ENCODE measurements at places on chromosomes 16 and 17.

DNA sequence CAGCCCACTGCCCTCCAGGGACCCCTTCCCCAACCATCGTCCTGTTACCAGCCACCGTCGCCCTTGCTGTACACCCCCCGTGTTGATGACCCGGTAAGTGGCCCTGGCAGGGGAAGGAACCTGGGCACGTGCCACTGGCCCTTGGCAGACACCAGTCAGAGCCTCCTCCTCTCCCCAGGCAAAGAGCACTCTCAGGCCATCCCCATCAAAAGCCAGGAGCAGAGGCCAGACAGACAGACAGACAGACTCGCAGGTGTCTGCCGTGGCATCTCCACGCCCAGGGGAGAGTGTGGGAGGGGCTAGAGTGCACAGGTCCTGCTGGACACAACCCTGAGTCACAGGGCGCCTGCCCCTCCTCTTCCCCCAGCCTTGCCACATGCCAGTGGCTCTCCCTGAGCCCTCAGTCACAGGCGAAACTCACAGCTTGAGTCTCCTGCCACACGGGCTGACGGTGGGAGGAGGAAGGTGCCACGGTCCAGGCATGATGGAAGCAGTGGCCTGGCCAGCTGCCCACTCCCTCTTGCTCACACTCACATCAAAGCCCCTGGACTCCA lies 7.8 kb downstream of the CLCN7 start:
- DNase-seq: no peak

- no peak for DNase-seq
These were observed 12.0 kb downstream of the CBFB start for GRCh38 chr16:67040906-67041305.

DNA sequence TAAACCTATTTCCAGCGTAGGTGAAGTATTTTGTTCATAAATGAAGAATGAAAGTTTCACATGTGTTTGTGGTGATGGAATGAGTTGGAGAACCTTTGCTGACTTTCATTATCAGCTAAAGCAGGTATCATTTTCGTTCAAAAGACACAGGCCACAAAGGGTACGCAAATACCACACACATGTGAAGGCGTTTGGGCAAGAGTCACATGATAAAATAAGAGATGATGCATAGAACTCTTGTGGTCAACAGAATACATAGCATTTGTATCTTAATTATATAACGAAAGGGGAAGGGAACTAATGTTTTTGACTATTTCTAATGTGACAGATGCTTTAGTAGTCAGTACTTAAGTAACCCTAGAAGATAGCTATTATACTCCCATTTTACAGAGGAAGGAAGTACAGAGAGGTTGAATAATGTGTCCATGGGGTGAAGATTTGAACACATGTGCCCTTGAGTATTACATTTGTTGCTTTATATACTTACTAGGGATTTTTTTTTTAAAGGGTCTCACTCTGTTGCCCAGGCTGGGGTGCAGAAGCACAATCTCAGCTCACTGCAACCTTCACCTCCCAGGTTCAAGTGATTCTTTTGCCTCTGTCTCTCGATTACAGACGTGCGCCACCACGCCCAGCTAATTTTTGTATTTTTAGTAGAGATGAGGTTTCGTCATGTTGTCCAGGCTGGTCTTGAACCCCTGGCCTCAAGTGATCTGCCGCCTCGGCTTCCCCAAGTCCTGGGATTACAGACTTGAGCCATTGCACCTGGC lies 4.8 kb downstream of the RPA1 start:
- no peak for DNase-seq

DNA sequence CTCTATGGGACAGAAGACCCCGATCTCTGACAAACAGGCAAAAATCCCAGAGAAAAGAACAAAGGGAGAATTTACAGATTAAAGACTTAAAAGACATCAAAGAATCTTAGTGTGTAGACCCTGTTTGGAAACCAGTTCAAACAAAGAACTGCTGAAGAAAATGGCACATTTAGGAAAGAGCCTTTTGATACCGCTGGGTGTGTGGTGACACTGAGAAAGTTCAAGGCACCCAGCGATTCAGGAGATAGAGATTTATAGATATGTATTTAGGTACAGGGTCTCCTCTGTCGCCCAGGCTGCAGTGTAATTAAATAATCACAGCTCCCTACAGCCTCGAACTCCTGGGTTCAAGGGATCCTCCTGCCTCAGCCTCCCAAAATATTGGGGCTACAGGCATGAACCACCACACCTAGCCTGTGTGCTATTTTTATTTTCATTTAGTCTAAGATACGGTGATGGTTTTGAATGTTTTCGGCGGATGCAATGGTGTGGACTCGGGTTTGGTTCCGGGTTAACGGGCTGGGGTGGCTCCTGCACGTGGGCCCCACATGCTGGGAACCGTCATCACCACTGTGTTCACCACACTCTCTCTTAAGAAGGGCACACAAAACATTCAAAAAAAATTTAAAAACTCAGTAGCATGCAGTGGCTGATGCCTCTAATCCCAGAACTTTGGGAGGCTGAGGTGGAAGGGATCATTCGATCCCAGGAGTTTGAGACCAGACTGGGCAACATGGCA lies 114.0 kb downstream of the ZNF778 start:
- DNase-seq: no peak

- DNase-seq: no peak
These were observed 26.7 kb upstream of the POLR3E start for GRCh38 chr16:22270525-22270924.

GRCh38 chr17:78289802-78290363 lies 58.5 kb downstream of the TMEM235 start:
- peak; percentile 43 for DNase-seq

DNA sequence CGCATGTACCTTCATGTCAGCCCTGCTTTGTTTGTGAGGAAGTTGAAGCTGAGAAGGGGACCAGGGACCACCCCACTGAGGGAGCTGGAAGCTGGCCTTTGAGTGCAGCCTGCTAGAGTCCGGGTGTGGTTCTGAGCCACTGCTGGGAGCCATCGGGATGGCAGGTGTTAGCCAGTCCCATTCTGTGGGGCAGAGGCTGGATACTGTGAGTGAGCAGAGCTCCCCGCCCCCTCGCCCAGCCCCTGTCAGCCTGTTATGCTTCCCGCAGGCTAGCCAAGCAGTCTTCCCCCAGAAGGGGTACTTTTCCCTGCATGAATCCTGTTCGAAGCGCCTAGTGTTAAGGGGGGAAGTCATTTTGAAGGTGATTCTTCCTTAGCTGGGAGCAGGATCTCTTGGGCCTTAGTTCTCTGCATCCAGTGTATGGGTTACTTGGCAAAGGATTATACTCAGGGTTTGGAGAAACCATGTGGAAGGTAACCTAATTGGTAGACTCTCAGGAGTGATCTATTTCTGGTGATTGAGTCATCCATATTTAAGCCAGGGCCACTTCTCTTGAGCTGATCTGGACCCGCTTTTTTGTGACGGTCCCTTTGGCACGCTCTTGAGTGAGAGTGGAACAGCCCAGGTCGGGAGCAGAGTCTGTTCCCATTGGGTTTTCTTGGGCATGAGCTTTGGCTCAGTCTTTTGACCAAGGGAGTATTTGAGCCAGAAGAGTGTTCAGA lies 23.8 kb downstream of the AKAP1 start:
- DNase-seq: no peak

All from BJ (cell line).